ENCODE measurements at places on chromosomes 13 and 19.

DNA sequence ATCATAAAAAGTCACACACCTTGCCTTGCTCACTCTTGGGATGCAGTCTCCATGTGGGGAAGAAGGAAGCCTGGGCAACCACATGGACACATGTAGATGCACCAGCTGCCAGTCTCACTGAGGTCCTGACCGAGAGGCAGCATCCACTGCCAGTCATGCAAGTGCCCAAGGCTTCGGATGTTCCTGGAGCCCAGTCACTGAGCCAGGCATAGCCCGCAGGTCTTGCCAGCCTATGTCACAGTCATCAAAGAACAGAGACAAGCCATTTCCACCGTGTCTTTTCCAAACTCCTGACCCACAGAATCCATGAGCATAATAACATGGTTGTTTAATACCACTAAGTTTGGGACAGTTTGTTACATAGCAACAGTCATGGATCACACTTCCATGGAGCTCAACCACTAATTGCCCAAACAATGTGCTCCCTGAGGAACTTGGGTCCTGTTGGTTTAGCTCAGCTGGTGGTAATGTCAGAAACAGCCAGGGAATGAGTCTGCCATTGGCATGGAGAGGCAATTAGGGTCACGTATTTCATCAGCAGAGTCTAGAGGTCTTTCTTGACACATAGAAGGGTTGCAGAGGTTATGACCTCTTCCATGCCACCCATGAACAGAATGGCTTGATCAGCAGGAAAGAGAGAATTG is 21.5 kb downstream of the STARD13 start:
- DNase-seq: no peak

DNA sequence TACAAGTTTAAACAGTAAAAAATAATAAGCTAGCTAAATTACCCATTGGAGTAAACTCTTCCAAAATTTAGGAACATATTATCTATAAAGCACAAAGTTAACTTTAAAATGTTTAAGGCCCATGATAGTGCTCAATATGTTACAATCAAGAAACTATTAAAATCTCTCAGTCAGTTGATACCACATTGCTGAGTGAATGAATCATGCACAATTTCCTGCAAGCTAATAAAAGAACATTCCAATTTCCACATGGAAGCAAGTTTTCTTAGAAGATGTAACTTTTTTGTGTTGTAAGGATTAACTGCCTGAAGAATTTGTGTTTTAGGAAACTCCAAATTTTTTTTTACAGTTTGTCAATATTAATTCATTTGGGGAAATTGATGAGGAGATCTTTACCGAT is 666.6 kb downstream of the SLITRK1 start:
- no peak for DNase-seq

DNA sequence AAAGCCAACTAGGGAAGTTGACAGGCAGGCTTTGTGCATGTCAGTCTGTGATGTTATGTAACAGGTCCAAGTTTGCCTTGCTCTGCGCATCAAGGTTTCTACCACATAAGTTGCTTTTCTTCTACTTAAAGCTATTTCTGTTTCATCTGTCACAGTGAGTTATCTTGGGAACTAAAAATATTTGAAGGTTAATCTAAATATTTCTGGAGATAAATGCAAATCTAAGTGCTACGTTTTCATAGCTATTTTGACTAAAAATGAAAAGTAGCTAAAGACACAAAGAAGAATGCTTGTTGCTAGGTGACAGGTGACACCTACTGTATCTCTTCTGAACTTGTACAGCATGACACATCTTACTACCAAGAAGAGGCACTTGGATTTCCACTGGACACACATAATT is 135.6 kb downstream of the KLF12 start:
- DNase-seq: no peak

GRCh38 chr19:42596391-42597072 is 1.8 kb upstream of the CEACAM8 start:
- DNase-seq: no peak

- DNase-seq: no peak
Measured at GRCh38 chr13:87677043-87677495, 5.9 kb downstream of the SLITRK5 start.

DNA sequence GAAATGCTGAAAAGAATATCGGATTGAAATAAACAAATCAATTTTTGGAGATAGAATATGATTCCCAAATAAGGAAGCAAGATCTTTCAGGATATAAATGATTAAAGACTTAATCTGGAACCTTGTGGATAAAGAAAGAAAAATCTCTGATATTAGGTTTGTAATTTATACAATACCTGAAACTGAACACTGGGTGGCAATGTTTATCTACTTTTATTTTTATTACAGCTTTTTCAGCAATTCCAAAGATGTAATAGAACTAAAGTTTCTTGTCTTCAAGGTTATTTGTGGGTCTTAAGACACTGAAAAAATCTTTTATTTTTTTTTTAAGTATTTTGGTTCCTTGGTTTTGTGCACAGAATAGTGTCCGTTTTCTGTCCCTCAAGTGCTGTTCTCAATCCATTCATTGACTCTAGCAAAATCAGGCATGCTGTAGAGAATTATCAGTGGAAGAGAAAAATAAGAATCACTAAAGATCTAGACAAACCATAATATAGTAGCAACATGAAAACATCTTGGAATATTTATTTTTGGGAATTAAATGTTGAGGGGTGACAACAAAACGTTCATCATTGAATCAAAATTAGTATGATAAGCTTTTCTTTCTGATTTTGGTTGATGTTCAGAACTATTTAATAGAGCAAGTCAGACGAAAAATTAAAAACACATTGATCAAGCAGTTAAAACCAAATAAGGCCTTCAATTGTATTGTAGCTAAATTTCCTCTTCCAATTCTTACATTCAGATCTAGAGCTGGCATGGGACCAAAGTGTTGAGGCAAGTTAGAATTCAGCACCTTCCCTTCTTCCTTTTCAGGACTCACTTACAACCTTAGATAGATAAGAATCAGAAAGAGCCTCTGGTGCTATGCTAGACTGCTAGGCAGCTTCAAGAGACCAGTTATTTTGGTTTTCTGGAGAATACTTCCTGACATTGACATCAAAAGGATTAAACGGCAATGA is 704.4 kb upstream of the PCDH20 start:
- no peak for DNase-seq

- no peak for DNase-seq
Measured at GRCh38 chr13:101911752-101912151, 459.3 kb downstream of the ITGBL1 start.

DNA sequence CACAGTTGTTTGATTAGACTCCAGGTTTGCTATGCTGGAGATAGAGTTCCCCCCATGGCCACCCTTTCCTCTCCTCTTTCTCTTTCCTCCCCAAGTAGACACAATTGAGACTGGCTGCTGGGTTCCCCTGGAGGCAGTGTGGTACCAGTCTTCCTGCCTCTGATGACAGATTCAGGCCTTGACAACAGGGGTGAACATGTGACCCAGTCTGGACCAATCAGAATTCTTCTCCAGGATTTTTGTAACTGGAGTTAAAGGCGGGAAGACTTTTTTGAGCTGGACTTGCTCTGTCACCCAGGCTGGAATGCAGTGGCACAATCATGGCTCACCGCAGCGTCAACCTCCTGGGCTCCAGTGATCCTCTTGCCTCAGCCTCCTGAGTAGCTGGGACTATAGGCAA is 48.7 kb downstream of the CCNE1 start:
- no peak for DNase-seq

DNA sequence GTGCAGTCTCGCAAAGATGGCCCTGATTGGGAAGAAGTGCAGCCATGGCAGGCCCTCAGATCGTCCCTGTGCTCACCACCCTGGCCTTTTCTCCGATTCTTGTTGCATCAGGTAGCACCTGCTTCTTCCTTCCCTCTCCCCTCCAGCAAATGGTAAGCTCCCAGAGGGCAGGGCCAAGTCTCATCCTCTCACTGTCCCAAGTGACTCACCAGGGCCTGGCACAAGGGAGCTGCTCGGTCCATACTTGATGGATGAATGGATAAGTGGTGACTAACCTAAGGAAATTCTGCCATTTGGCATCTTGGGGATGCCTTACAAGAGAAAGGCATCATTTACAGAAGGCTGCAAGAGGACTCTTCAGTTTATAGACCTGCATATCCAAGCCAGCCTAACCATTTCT is 84.9 kb downstream of the ZIC5 start:
- no peak for DNase-seq

GRCh38 chr13:100090861-100091260 is 2.0 kb downstream of the PCCA start:
- no peak for DNase-seq

DNA sequence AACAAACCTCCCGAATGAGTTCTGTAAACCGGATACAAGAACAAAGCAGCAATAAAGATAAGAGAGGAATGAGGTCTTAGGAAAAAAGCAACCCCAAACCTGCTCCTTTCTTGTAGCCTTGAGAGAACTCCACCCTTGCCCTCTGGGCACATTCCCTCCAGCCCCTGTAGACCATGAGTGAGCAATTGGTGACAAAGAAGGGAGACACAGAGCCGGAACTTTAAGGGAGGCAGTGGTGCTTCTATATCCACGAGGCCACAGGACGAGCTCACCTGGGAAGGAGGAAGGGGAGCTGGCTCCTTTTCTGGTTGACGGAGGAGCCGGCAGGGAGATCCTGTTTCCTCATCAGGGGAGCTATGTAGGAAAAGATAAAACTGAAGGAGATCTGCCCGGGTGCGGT is 13.0 kb downstream of the BRME1 start:
- no peak for DNase-seq

DNA sequence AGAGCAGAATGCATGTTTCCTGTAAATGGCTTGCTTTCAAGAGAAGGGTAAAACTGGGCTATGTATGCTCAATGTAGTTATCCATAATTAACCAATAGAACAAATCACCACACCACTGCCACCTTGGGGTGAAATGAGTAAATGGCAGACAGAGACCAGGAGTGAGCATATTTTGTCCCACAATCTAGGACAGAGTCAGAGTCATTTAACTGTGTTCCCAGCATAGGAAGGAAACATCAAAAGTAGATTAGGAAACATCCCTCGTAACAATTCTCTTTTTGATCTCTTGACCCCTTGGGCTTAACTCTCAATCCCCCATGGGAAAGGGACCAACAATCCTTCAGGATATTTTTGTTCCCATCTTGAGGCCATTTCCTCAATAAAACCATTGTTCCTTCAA is 224.8 kb downstream of the NHLRC3 start:
- no peak for DNase-seq

- DNase-seq: peak; percentile 54
Measured at GRCh38 chr13:49220036-49220855, at the start of gene MLNR. TSS of gene MLNR (plus strand) at chr13:49220338. CDS start at chr13:49220338, 0 bp downstream.

- no peak for DNase-seq
Measured at GRCh38 chr19:46530636-46531035, 35.0 kb upstream of the PNMA8B start.
